ENCODE measurements at places on chromosomes 7 and 10.

DNA sequence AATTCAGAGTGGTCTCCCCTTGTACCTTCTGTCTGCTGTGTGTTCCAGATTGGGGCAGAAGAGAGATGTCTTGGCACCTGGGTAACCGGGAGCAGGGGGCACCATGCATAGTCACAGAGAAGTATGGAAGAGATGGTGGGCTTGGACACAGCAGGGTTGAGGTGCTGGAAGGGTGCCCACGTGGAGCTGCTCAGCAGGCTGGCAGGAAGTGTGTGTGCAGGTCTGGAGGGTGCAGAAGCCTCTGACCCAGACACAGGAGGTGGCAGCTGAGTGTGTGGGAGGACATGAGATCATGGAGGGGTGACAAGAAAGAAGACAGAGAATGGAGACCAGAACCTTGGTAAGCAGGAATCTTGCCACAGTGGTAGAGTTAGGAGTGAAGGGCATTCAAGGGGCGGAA lies 42.3 kb upstream of the DUSP5 start:
- no peak for DNase-seq

DNA sequence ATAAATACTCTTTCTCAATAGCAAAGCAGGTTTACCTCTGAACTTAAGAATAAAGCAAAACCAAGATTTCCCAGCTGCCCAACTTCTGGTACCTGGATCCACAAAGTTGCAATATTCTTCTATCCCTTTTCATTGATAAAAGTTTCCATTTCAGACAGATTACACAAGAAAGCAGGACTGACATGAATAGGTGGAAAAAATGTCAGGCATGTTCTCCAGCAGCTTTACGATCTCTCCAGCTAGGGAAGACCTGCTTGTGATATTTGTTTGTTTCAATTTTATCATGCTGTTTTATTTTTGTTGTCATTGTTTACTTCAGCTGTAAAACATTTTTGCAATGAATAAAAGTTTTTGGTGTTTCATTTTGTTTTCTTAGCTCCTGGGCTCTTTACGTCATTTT lies 9.0 kb downstream of the RGS10 start:
- DNase-seq, result no peak

DNA sequence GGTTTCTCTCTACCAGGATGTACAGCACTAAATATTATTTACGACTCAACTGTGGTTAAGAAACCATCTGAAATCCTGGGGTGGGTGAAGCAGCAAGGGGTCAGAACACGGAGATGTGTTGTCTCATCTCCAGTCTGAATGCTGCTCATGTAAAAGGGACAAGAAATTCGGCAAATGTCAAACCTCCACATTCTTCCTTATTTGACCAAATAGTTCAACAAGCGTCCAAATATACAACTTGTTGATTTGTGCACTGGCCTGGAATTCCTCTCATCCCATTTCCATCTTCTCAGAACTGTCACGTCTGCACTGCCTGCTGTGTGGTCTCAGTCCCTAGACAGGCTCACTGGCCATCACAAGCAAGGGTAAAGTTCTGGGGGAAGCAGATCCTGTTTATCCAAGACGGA lies 520.0 kb downstream of the PARD3 start:
- DNase-seq, result no peak

DNA sequence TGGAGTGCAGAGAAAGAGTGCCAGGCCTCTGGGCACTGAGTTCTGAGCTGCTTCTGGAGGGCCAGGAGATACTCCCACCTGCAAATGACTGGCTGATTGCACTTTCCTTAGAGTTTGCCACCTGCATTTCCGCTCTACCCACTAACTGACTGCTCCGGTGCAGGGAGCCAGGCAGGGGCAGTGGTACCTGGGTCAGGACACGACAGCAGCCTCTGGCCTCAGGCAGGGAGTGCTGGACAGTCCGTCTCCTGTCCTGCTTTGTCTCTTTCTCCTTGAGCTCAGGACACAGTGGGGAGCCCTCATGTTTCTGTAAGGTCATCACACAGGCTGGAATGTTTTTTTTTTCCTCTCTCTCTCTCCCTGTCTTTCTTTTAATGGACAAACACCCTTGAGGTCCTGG lies 252.0 kb downstream of the DPP6 start:
- no peak for DNase-seq

Data from DMS79 treated with DMSO at 0.1 percent for 48 hours (cell line).